ENCODE measurements at places on chromosomes 6 and 20. TPM values are rescaled to one million over a fixed set of nuclear protein-coding genes. Genes with fewer than 3 reads are reported as not detected.

ZSWIM3 gene
- total RNA-seq, result 1.5 TPM

TREML4 gene
- total RNA-seq, result not detected

RUNX2 gene
- 0.81 TPM for total RNA-seq

TGM2 gene
- 410 TPM for total RNA-seq

TTBK1 gene
- total RNA-seq, result 0.03 TPM

SEC23B gene
- total RNA-seq, result 67.4 TPM

SLC35D3 gene
- 0.07 TPM for total RNA-seq

NKAIN4 gene
- 10.3 TPM for total RNA-seq

STX11 gene
- 2.2 TPM for total RNA-seq

KCNK15 gene
- total RNA-seq, result 0.62 TPM

Data from A549 treated with CpdA at 1 μM for 4 hours (cell line).